ENCODE measurements at places on chromosomes 2 and 18.

DNA sequence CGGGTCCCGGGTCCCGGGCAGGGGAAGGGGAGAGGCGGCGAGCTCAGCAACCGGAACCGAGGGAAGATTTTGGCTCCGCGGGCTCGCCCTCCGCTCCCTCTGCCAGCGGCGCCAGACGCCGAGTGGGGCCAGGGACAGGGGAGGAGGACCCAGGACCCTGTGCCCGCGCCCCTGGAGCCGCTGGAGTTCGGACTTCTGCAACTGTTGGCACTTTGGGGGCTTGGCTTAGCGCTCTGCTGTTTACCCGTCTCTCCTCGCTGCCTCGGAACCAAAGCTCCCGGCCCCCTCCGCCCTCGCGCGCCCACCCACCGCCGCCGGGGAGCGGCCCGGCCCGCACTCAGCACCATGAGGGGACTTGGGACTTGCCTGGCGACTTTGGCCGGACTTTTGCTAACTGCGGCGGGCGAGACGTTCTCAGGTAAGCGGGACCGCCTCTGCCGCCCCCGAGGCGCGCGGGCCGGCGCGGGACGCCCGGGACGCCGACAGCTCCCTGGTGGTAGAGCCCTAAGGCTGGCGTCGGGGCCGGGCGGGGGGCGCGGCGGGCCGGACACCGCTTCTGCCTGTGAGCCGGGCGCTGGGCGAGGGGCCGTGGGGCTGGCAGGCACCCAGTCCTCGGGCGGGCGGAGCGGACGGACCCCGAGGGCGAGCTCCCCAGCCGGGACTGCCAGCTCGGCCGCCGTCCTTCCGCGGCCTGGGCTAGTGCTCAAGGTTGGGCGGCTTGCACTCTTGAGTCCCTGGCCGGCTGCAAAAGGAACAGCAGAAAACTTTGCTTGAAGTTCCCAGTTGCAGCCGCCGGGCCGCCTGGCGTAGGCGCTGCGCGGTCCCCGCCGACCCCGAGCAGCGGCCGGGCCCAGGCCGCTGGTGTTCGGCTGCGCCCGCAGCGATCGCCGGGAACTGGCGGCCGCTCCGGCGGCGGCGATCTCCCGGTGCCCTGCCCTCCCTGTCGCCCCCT, 634 bp downstream of the PTPRM start:
- peak; percentile 10 for DNase-seq

DNA sequence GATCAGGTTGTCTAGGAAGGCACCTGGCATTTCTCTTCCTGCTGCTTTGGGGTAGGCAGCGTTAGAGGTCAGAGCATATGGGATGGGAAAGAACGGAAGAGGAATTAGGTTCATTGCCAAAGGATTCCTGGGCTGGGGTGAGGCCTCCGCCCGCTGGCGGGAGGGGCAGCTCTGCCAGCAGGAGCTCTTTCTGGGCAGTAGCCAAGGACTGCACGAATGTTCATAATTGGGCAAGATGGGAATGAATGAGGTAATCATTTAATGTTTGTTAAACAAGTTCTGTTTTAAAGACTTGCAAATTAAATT, 253.9 kb downstream of the AGAP1 start:
- no peak for DNase-seq

- no peak for DNase-seq
Measured at GRCh38 chr18:55120896-55121295, 161.6 kb upstream of the CCDC68 start.

GRCh38 chr2:148300544-148300943, 279.7 kb downstream of the MBD5 start:
- no peak for DNase-seq

- no peak for DNase-seq
Measured at GRCh38 chr2:149585166-149585885, 2.2 kb downstream of the MMADHC start.

- DNase-seq, result no peak
Measured at GRCh38 chr2:136389809-136390208, 271.9 kb upstream of the CXCR4 start.

GRCh38 chr18:42178376-42179080, 223.5 kb downstream of the PIK3C3 start:
- no peak for DNase-seq

- DNase-seq, result no peak
Measured at GRCh38 chr2:39991298-39991697, 212.2 kb upstream of the THUMPD2 start.

DNA sequence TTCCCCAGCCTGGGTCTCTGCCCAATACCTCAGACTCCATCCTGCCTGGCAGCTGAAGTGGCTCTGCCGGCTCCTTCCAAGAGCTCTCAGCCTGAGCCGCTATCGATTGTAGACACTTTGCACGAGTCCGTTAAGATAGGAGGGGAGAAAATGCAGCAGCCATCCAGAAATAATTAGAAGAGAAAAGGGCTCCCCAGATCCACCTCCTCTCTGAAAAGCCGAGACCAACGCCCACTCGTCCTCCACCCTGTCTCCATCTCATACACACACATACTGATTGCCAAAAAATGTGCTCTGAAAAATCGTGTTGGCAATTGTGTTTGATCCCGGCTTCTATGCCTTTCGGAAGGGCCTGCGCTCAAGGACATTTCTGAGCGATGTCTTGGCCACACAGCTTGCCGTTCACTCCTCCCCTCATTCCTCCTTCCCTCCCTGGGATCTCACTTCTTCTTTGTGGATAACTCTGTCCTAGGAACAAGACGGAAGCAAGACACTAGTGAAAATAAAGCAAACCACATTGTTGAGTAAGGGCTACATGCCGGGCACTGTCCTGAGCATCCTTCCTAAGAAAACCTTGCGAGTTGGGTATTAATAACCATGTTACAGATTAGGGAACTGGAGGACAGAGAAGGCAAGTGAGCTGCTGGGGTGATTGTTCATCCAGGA, 372.8 kb upstream of the MYT1L start:
- no peak for DNase-seq

DNA sequence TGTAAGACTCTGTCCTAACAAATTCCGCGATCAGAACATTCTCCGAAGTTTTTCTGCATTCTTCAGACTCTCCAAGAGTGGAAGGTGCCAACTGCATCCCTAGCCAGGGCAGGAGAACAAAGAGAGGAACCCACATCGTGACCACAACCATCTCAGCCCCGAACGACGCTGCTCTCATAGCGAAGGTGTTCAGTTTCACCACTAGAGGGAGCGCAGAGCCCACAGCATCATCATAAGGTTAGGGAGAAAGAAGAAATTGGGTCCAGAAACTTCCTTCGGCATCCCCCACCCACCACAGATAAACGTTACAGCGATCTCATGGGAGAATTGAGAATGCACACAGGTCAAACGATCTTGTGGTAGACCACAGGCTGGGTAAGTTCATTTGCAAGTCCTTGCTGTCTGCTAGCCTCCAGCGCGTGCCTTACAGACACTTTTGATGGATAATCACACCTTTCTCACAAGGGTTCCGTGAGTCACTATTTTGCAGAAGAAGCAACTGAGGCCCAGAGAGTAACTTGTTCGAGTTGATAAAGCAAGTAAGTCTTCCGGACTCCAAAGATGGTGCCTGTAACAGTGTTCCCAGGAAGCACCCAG, 53.7 kb upstream of the ARL4C start:
- DNase-seq, result peak; percentile 43

Measured in central memory CD4-positive, alpha-beta T cell (primary cell).